ENCODE measurements at places on chromosomes 5 and 9.

GRCh38 chr5:147578228-147579024, 68.6 kb upstream of the DPYSL3 start:
- DNase-seq: no peak

- no peak for DNase-seq
Observed at GRCh38 chr9:6301858-6302257, 26.3 kb upstream of the TPD52L3 start.

DNA sequence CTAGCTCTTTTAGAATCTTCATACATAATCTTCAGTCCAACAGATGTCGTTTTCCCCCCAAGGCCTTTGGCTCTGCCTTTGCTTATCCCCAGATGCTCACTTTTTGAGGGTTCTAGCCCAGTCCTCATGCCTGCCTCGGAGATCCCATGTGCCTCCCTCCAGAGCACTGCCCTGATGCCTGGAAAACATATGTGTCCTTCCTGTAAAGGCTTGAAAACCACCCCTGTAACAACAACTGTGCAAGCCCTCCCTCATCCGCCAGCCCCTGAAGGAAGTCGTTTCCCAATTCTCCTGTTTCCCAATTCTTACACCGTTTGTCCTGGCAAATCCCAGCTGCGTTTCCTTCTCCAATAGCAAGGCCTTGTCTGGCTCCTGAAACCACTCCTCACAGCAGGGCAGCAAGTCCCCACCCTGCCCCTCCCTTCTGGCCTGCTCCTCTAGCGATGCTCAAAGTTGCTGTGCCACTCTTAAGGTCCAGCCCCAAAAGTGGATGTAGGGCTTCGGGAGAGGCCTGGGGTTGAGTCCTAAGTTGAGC, 52.2 kb downstream of the SLC36A1 start:
- no peak for DNase-seq

DNA sequence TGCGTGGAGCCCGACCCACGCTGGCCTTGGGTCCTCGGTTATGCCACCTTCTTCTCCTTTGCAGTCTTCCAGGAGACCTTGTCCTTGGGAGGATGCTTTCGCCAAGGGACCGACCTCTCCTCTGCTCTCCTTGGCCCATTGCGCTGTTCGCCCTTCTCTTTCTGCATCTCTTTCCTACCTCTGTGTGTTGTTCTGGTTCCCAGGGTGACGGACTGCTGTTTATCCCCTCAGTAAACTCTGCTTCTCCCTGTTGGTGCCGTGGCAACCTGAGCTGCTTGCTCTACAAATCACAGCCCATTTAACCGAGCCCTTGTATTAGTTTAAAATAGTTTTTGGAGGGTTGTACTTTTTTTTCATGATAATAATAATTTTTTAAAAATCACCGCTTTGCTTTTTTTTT, 97.9 kb downstream of the DAPK1 start:
- no peak for DNase-seq

GRCh38 chr9:93081931-93082330, 14.1 kb upstream of the CARD19 start:
- DNase-seq: no peak

DNA sequence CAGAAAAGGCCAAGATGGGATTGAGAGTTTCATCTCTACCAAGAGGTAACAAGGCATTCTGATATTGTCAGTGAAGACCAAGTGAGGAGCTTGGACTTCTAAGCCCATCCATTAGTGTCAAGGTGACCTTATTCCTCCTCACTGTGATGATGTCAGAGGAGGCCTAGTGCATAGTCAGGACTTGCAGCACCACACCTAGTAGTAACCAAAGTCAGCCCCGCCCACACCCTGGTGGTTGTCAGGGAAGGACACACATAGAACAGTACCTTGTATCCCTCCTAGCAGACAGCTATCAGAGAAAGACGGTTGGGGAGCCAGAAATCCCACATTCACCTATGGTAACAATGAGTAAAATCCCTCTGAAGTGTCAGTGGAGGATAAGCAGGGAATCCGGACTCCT, 111.7 kb downstream of the AP3B1 start:
- DNase-seq: no peak

GRCh38 chr9:33818847-33819500, 2.0 kb downstream of the UBE2R2 start:
- DNase-seq: no peak

GRCh38 chr9:9612270-9612669, 1000.5 kb downstream of the PTPRD start:
- DNase-seq: no peak

DNA sequence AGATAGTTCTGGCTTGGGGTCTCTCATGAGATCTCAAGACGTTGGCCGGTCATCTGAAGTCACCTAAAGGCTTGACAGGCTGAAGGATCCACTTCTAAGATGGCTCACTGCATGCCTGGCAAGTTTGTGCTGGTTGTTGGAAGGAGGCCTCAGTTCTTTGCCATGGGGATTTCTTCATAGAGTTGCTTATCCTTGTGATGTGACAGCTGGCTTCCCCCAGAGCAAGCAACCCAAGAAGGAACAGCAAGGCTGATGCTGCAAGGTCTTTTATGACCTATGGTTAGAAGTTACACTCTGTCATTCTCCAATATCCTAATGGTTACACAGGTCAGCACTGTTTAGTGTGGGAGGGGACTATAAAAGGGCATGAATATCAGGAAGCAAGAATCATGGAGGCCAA, 20.7 kb upstream of the GRPEL2 start:
- DNase-seq: no peak

- no peak for DNase-seq
Observed at GRCh38 chr9:21030389-21031035, 928 bp downstream of the HACD4 start.

DNA sequence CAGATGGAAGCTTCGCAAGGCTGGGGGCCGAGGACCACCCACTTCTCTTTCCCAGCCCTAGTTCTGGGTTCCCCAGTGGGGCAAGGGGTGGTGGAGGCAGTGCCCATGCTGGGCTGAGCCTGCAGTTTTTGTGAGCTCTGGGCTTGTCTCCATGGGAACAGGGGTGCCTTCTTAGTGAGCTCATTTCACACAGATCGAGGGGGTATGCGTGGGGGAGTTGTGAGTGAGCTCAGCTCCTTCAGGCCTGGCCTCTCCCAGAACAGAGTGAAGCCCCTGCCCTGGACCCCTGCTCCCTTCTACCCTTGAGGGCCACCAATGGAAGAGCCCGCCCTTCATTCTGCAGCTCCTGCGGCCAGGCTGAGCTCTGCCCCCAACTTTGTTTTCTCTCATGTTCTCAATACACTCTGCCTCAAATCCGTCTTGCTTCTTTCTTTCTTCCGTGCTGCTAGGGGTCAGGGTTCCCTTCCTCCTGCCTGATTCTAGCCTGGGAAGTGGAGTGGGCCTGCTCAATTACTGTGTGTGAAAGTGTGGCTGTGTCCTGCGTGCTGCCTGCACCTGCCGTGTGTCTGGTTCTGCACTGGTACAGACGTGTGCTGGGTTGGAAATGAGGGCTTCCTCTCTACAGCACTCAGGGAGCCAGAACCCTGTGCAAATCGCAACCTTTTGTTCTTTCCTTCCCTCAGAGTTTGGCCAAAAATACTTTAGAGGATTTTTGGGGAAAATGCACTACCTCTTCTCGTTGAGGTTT, 9.0 kb upstream of the MYOZ3 start:
- DNase-seq: no peak

DNA sequence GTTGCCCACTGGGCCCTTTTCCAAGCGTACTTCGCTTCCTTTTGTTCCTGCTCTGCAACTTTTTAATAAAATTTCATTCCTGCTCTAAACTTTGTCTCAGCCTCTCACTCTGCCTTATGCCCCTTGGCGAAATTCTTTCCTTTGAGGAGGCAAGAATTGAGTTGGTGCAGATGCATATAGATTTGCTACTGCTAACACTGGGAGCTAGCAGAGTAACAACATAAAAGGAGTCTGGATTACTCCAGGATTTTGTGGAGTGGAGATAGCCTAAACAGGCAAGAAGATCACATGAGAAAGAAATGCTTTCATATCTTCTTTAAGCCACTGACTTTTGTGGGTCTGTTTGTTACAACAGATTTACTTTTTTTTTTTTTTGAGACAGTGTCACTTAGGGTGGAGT, 12.9 kb upstream of the RFESD start:
- no peak for DNase-seq

GRCh38 chr5:143775258-143775657, 36.7 kb upstream of the HMHB1 start:
- no peak for DNase-seq

GRCh38 chr9:16286160-16286559, 584.3 kb downstream of the BNC2 start:
- no peak for DNase-seq

DNA sequence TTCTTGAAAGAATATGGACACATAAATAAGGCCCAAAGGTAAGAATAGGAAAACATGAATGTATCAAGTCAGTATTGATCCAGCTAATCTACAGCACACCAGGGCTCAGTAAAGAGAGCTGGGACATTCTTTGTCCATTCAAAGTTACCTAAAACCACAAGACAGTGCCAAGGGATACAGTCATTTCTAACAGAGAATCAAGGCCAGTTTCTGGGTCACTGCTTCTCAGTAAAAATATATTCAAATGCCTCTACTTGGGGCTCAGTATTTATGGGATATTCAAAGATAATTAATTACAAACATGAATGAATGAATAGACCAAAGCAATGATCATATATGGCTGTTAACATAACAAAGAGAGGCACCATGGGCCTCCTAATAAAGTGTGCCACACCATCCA, 34.9 kb downstream of the MTMR12 start:
- DNase-seq: no peak

DNA sequence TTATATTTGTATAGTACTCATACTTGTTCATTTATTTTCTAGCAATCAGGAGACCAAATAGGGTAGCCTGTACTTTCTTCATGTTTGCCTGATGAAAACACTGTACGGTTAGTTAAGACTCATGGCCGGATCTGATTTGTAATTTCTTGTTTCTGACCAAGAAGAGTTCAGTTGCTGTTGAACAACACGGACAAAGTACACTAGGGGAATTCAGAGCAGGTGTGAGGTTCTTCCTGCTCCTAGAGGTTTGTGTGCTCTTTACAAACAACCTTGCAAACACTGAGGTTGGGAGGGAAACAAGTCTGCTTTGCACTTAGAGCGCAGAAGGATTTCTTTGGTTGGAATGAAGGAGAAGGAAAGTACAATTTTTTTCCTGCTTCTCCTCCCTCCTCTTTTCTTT, 69.7 kb downstream of the TRIO start:
- DNase-seq: no peak

GRCh38 chr9:31736581-31737179, 647.8 kb upstream of the ACO1 start:
- DNase-seq: no peak

DNA sequence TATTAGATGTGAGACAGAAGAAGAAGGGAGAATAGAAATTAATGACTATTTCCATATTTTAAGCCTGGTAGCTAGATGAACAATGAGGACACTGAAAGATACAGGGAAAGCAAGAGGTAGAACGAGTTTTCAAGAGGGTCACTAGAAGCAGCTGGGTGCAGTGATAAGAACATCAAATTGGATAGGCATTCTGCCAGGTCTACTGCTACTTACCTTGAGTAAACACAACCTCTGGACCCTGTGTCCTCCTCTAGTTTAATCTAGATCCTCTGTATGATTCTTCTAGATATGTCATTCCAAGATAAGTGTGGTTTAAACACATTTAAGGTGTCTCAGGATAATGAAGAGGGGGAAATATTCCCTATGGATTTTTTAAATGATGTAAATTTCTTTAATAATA, 31.2 kb downstream of the OTP start:
- DNase-seq: no peak

GRCh38 chr5:146447734-146448380, 724 bp downstream of the TCERG1 start:
- peak; percentile 12 for DNase-seq

DNA sequence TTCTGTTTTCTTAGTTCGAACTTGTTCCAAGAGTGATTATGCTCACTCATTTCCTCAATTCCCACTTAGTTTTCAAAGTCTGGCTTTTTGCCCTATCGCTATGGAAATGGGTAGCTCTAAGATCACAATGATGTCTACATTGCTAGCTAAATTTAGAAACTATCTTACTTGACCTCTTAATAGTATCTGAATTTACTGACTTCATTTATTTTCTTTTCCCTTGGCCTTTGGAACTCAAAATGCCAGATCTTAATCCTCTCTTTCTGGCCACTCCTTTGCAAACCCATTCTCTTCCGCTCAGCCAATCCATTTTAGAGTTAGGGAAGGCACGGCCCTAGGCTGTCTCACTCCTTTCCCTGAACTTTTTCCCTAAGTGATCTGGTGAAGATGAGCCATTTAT, 137.0 kb downstream of the FER start:
- DNase-seq: no peak

DNA sequence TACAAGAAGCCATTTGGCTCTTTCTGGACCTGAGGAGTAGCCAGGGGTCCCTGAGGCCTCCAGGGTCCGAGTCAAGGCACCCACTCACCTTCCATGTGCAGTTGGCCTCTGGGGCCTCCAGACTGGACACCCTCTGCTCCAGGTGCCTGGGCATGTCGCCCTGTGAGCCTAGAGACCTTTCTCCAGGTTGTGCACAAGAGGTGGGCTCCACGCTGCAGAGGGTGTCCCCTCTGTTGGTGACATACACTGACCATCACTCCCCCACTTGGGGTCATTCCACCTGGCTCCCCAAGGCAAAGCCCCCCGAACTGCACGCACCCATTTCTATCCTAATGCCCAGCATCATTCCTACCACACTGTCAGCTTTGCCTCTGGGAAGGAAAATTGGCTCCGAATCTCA, 48.8 kb downstream of the RASGEF1C start:
- no peak for DNase-seq

DNA sequence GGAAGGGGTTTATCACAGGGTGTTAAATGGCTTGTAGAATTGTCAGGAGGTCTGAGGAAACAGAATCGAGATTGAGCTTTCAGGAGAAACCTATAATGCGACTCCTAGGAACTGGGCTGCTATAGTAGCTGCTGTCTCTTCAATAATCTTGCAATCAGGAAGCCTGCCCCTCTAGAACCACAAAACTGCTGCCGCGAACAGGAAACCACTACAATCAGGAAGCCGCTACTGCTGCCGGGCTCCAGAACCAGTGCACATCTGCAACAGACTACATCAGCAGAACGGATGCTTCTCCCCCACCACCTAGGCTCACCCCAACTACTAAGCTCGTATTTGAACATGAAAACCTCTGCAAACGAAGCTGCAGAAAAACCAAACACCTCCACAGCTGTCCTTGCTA, 31.6 kb downstream of the TNFSF8 start:
- no peak for DNase-seq

DNA sequence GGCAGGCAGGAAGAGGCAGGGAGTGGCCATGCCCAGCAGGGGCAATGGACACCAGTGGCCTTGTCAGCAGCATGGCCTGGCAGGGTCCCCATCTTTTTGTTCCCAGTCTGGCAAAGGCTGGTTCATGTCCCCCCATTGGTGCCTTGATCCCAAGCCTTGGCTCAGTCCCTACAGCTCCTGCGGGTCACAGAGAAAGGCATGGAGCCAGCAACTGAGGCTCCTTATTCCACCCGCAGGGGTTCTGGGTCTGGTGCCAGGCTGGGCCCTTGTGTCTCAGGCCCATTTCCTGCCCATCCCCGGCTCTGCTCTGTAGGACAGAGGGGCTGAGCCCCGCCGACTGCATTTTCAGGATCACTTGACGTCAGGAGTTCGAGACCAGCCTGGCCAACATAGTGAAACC, 14.0 kb downstream of the TRIM14 start:
- DNase-seq: no peak

All from stimulated activated CD4-positive, alpha-beta T cell treated with anti-CD3 and anti-CD28 coated beads, TNF-alpha, amount 100 ng/mL, for 48 hours (primary cell).